Fibroblast of lung (primary cell): ENCODE measurements at places on chromosomes 2 and 18. TPM values are rescaled to one million over a fixed set of nuclear protein-coding genes. Genes with fewer than 3 reads are reported as not detected.

The EFHD1 gene
- not detected in 2 replicates for total RNA-seq

The PJVK gene
- total RNA-seq, result 2.1 and 4.3 TPM in 2 replicates

The HIBCH gene
- total RNA-seq, result 16.2 and 19.2 TPM in 2 replicates

The PTPN4 gene
- total RNA-seq, result 18.0 and 22.3 TPM in 2 replicates

The PAX3 gene
- not detected in 2 replicates for total RNA-seq

The ANKRD30B gene
- total RNA-seq, result under 0.01 and 0.33 TPM in 2 replicates

The GAREM1 gene
- total RNA-seq, result 1.5 TPM in 2 replicates

The IGFBP5 gene
- 783 and 1,100 TPM in 2 replicates for total RNA-seq

The FBXO11 gene
- 61.4 and 81.6 TPM in 2 replicates for total RNA-seq

The LRRTM1 gene
- total RNA-seq, result not detected in 2 replicates

The RTP5 gene
- total RNA-seq, result not detected in 2 replicates

The CFC1 gene
- not detected in 2 replicates for total RNA-seq

The ANO7 gene
- total RNA-seq, result 0.26 and 0.50 TPM in 2 replicates

The NAPG gene
- 30.8 and 33.7 TPM in 2 replicates for total RNA-seq

The CD28 gene
- not detected in 2 replicates for total RNA-seq

The CSRNP3 gene
- 0.66 and 0.77 TPM in 2 replicates for total RNA-seq

The PAIP2B gene
- 1.2 and 1.5 TPM in 2 replicates for total RNA-seq

The TFCP2L1 gene
- total RNA-seq, result not detected in 2 replicates

The OSBPL6 gene
- total RNA-seq, result 2.1 and 5.3 TPM in 2 replicates

The APLF gene
- 9.4 and 10.8 TPM in 2 replicates for total RNA-seq

The FAM237A gene
- total RNA-seq, result not detected in 2 replicates
